ENCODE measurements at places on chromosomes 11 and 22.

DNA sequence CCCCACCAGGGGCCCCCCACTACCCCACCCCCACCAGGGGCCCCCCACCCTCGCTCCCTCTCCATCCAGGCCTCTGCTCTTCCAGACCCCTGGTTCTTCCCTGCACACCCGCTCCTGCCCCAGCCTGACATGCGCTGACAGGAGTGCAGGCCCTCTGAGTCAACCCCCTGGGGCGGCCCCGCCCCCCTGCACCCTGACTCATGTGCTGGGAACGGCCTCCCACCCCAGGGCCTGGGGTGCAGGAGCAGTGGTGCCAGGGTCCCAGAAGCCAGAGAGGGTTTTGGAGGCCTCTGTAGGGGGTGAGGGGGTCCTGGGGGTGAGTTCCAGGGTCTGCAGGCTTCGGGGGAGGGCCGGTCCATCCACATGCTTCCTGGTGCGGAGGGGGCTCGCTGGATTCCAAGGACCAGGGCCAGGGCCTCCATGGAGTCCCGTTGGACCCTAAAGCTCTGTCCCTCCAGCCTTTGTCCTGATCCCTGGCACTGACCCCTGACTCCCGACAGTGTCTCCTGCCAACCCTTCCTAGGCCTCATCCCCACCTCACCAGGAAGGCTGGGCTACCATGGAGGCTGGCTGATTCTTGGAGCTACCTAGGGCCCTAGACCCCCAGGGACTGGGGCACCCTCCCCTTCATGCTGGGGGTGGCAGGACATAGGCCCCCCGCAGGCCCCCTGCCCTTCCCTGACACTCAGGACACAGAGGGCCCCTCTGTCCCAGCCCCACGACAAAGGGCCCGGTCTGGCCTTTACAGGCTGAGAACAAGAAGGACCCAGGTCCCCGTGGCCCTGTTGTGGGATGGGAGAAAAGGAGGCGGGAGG lies 583 bp upstream of the PKP3 start:
- no peak for DNase-seq

GRCh38 chr11:46659908-46660307 lies 40.5 kb downstream of the ARHGAP1 start:
- no peak for DNase-seq

- DNase-seq: no peak
Measured at GRCh38 chr22:40628354-40629042, 8.0 kb downstream of the MRTFA start.

DNA sequence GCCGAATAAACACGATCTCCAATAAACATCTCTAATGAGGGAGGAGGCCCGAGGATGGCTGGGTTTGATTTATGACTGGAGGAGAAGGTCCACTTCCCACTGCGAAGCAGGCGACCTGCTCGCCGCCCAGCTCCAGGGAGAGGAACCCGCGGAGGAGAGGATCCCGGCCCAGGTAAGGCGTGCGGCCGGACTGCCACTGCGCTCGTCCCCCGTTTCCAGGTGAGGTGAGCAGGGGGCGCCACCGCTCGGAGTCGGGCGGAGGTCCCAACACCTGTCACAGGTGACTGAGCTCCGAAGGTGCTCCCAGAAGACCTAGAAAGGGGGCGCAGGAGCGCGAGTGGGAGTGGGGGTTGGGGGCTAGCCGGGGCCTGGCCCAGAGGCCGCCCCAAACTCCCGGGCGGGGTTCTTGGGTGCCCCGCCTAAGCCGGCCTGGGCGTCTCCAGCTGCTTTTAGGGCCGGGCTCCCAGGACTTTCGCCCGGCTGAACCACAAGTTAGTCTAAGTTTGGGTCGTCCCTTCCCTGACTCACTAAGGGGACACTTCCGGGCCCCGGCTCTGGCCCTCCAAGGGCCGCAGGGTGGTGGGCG lies 5.4 kb upstream of the PAX6 start:
- DNase-seq: no peak

DNA sequence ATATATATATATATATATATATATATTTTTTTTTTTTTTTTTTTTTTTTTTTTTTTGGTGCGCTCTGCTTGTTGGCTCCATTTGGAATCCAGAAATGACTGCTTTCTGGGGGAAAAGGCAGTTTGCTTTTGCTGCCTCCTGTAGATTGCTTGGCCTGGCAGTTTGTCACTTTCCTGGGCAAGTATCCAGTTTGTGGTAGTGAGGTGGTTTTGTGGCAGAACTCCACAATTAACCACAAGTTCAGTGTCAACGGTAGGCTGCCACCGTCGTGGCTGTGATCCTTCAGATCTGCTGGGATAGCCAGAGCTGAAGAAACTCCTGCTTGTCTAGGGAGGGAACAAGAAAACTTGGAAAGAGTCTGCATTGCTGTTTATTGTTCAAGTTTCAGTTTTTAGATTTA lies 5.0 kb upstream of the PDE3B start:
- DNase-seq: no peak

DNA sequence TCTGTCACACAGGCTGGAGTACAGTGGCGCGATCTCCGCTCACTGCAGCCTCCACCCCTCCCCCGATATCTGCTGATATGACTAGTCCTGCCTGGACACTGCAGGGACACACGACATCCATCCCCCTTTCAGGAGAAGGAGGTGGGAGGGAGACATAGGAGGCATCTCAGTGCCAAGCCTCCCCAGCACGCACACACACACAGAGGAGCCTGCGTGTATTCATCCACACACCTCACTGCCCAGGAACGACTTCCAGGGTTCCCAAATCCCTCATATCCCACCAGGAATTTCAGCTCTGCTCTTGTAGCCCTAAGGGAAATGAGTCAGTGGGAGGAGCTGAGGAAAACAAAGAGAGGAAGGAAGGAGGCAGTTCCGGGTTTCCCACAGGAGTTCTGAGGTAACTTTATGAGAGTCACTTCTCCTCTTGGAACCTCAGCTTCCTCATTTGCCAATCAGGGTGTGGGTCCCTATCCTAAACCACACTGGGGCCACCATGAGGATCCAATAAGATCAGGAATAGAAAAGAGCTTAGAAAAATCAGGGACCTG lies 37.2 kb upstream of the ACER3 start:
- DNase-seq: no peak

DNA sequence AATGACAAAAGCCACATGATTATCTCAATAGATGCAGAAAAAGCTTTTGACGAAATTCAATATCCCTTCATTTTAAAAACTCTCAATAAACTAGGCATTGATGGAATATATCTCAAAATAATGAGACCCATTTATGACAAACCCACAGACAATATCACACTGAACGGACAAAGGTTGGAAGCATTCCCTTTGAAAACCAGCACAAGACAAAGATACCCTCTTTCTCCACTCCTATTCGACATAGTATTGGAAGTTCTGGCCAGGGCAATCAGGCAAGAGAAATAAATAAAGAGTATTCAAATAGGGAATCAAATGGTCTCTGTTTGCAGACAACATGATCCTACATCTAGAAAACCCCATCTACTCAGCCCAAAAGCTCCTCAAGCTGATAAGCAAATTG lies 52.0 kb downstream of the CASP12 start:
- DNase-seq: no peak

GRCh38 chr11:108906826-108907225 lies 242.0 kb downstream of the DDX10 start:
- no peak for DNase-seq

GRCh38 chr11:35902961-35903360 lies 40.9 kb upstream of the LDLRAD3 start:
- DNase-seq: no peak

All from activated naive CD4-positive, alpha-beta T cell (primary cell).